Mammary epithelial cell (primary cell): ENCODE measurements at places on chromosomes 11 and 22. TPM values are rescaled to one million over a fixed set of nuclear protein-coding genes. Genes with fewer than 3 reads are reported as not detected.

The SCUBE2 gene
- total RNA-seq, result 5.5 TPM

The ARHGAP8 gene
- total RNA-seq, result 45.6 and 47.6 TPM in 2 replicates

The OR5A2 gene
- not detected for total RNA-seq

The GRIK4 gene
- total RNA-seq, result not detected

The ART5 gene
- total RNA-seq, result not detected in 2 replicates

The MPPED2 gene
- not detected in 2 replicates for total RNA-seq

The PAX6 gene
- 0.19 and 0.40 TPM in 2 replicates for total RNA-seq

The LRRC55 gene
- not detected in 2 replicates for total RNA-seq

The STK33 gene
- 0.17 TPM for total RNA-seq

- DNase-seq, result peak; percentile 54
These were observed 67.3 kb upstream of the NUP50 start for GRCh38 chr22:45096256-45096907.

GRCh38 chr22:30413001-30413400 lies 12.6 kb upstream of the MTFP1 start:
- no peak for DNase-seq

GRCh38 chr11:90840071-90840470 lies 617.2 kb upstream of the CHORDC1 start:
- peak; percentile 56 for DNase-seq

DNA sequence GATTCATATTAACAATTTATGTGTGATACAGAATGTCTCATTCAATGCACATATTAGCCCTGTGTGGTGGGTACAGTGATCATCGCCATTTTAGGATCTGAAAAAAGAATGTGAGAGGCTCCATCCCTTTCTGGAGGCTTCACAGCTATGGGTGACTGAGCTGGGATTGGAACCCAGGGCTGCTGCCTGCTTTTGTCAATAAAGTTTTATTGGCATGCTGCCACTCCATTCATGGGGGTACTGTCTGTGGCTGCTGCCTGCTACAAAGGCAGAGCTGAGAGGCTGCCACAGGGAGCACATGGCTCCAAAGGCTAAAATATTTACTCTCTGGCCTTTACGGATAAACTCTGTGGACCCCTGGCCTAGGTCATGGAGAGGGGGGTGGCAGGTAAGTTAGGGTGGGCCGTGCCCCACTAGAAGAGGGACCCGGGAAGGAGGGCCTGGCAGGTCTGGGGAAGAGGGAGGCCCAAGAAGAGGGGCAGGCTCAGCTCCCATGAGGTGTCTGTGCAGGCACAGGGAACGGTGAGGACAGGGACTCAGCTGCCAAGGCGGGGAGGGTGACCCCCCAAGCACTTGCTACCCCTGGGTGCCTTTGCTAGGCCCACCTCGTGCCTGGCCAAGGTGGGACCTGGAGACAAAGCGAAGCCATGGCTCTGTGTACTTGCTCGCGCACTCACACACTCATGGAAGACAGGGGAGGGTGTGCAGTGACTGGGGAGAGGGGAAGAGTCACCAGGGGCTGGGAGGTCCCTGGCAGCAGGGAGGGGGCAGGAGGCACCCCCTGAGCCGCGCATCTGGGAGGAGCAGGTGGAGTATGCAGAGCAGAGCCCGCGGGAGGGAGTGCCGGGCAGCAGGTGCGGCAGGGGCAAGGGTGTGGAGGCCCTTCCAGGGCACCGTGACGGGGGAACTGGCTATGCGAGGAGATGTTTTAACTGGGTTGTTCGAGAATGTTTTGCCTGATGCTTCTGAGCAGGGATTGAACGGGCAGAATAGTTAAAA lies 335.3 kb downstream of the CTTN start:
- DNase-seq, result no peak

- DNase-seq, result no peak
These were observed 295.1 kb downstream of the MIAT start for GRCh38 chr22:26952451-26953011.

DNA sequence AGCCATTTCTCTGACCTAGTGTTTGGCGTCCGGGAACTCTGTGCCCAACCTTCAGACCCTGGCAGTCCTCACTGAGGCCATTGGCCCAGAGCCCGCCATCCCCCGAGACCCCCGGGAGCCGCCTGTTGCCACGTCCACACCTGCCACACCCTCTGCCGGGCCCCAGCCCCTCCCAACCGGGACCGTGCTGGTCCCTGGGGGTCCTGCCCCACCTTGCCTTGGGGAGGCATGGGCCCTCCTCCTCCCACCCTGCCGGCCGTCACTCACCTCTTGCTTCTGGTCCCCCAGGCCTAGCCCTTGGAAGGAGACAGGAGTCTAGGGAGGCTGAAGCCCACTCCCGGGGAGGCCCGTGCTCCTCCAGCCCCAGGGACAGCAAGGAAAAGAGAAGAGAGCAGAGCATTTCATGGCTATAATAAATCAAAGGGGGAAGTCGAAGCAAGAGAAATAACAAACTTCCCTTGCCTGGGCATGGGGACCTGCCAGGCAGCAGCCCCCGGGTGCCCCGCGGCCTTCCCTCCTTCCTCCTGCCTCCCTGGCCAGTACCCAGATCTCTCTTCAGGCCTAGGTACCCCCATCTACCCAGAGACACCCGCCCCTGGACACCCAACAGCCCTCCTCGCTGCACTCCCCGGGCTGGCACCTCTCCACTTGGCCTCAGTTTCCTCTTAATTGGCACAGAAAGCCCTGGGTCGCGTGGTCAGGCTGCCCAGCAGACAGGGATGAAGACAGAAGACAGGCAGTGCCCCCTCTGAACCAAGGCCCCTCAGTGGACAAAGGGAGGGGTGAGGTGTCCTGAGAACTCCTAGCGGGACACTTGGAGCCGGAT lies 13.0 kb upstream of the SLC39A13 start:
- DNase-seq, result no peak

DNA sequence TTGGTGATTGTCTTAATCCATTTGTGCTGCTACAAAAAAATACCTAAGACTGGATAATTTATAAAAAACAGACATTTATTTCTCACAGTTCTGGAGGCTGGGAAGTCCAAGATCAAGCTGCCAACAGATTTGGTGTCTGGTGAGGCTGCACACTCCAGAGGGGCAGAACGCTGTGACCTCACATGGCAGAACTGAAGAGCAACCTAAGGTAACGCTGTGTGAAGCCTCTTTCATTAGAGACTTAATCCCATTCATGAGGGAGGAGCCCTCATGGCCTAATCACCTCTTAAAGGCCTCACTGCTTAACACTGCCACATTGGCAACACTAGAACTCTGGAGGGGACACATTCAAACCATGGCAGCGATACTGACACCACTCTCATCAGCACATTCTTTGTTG lies 42.7 kb upstream of the BIRC3 start:
- DNase-seq, result no peak

DNA sequence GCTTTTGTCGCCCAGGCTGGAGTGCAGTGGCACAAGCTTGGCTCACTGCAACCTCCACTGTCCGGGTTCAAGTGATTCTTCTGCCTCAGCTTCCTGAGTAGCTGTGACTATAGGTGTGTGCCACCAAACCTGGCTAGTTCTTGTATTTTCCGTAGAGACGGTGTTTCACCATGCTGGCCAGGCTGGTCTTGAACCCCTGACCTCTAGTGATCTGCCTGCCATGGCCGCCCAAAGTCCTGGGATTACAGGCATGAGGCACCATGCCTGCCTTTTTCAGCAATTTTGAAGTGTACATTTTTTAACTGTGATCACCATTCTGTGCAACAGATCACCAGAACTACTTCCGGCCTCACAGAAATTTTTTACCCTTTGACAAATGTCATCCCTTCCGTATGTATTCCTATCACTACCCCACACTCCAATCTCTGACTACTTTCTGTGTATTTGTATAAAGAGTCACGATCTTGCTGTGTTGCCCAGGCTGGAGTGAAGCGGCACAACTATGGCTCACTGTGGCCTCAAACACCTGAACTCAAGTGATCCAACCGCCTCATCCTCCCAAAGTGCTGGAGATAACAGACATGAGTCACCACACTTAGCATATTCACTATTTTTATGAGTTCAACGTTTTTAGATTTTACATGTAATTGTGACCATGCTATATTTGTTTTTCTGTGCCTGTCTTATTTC lies 44.0 kb downstream of the XKR3 start:
- DNase-seq, result no peak

DNA sequence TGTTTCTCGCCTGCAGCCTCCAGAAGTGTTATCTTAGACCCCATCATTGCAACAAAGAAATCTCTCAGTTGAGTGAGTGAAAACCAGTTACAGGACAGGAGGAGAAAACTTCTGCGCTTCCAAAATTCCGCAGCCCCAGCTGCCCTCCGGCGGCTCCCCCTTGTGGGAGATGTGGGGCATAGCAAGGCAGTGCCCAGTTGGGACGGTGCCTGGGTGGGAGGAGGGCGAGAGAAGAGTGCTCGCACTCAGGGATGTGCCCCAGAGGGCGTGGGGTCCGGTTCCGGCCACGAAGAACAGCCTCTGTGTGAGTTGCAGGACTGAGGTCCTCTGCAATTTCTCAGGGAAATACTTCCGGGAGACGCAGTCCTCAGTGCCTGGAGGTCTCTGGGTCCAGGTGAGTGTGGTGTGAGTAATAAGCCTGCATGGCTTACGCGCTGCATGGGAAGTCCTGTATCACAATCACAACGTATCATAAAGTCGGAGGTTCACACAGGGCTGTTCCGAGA lies 87.0 kb upstream of the BLID start:
- peak; percentile 93 for DNase-seq

GRCh38 chr22:36658900-36659299 lies 44.7 kb downstream of the CACNG2 start:
- peak; percentile 32 for DNase-seq

GRCh38 chr11:13772223-13773046 lies 104.0 kb downstream of the FAR1 start:
- peak; percentile 58 for DNase-seq

DNA sequence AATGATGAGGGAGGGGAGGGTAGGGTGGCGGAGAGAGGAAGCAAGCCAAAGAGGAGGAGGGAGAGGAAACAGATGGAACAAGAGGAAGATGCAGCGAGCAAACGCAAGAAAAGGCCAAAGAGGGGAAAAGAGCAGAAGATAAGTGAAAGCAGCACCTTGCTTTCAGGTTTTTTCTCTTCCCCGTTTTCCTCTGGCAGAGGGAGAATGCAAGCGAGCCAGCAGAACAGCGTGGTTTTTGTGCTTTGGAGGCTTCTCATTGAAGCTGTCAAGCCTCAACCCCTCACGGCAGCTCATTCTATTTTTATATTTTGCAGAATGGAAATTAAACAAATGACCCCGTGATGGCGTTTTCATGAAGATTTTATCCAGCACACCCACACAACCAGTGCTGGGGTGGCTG lies 67.1 kb upstream of the GRAMD1B start:
- no peak for DNase-seq

DNA sequence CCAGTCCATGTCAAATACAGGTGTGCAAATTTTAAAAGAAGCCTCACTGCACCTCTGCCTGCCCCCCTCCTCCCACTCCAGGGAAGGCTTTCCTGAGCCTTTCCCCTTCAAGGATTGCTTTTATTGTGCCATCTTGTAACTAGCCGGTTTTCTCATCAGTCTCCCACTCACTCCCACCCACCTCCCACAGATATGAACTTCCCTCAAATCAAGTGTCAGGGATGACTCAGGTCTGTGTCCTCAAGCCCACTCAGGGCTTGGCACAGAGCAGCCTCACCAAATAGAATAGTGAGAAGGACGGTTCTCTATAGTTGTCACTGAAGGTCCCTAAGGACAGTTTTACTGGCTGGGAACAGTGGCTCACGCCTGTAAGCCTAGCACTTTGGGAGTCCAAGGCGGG lies 43.0 kb downstream of the THAP12 start:
- DNase-seq, result no peak

- DNase-seq, result peak; percentile 68
These were observed 20.2 kb downstream of the FADS3 start for GRCh38 chr11:61871158-61871597.

GRCh38 chr11:31445621-31446020 lies 63.8 kb downstream of the IMMP1L start:
- DNase-seq, result no peak

GRCh38 chr11:32118025-32118974 lies 27.4 kb downstream of the RCN1 start:
- peak; percentile 85 for DNase-seq
